Epithelial cell of umbilical artery (primary cell): ENCODE measurements at places on chromosomes 3 and 15. TPM values are rescaled to one million over a fixed set of nuclear protein-coding genes. Genes with fewer than 3 reads are reported as not detected.

The SERINC4 gene
- not detected in 2 replicates for total RNA-seq

The FGF7 gene
- 0.32 and 0.61 TPM in 2 replicates for total RNA-seq

The ADCY5 gene
- total RNA-seq = under 0.01 TPM in 1 of 2 replicates, not detected in the other

The YEATS2 gene
- total RNA-seq = 30.5 and 42.2 TPM in 2 replicates

The ROPN1 gene
- not detected in 2 replicates for total RNA-seq

The ABI3BP gene
- total RNA-seq = 8.1 and 54.3 TPM in 2 replicates

The GP5 gene
- total RNA-seq = not detected in 2 replicates
